ENCODE measurements at places on chromosomes 5 and 9.

GRCh38 chr5:16081376-16081955, 98.1 kb downstream of the MARCHF11 start:
- no peak for DNase-seq

DNA sequence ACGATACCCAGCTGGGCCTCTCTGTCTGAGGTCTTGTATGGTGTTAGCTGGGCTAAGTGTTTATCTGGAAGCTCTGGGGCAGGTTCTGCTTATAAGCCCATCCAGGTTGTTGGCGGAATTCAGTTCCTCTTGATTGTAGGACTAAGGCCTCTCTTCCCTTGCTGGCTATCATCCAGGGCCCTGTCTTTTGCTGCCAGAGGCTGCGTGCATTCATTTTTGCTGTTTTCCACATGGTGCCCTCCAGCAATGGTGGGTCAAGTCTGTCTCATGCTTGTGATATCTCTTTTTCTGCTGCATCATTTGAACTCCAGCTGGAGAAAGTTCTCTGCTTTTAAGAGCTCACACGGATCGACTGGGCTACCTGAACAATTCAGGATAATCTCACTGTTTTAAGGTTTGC, 105.7 kb upstream of the ZNF618 start:
- peak; percentile 14 for DNase-seq

GRCh38 chr9:82987370-82988189, 75.4 kb downstream of the RASEF start:
- no peak for DNase-seq

DNA sequence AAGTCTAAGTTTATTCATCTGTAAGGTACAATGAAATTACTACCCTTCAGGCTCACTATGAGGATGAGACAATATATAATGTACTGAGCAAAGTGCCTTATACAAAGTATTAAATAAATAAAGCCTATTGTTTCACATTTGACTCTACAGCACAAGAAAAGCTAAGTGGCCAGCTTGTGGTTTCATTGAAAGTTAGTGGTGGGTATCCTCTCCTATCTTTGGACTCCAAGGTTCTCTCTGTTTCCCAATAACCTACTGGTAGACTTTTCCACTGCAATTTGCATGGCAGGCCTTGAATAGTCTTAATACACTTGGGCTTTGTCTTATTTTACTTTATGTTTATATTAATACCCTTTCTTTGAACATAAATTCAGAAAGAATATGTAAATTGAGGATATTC, 262.7 kb downstream of the DEPDC1B start:
- DNase-seq = no peak

- DNase-seq = no peak
These were observed 1992.1 kb upstream of the NUDT12 start for GRCh38 chr5:105554568-105555169.

- peak; percentile 22 for DNase-seq
These were observed 5.4 kb downstream of the NACC2 start for GRCh38 chr9:136089697-136090045.

DNA sequence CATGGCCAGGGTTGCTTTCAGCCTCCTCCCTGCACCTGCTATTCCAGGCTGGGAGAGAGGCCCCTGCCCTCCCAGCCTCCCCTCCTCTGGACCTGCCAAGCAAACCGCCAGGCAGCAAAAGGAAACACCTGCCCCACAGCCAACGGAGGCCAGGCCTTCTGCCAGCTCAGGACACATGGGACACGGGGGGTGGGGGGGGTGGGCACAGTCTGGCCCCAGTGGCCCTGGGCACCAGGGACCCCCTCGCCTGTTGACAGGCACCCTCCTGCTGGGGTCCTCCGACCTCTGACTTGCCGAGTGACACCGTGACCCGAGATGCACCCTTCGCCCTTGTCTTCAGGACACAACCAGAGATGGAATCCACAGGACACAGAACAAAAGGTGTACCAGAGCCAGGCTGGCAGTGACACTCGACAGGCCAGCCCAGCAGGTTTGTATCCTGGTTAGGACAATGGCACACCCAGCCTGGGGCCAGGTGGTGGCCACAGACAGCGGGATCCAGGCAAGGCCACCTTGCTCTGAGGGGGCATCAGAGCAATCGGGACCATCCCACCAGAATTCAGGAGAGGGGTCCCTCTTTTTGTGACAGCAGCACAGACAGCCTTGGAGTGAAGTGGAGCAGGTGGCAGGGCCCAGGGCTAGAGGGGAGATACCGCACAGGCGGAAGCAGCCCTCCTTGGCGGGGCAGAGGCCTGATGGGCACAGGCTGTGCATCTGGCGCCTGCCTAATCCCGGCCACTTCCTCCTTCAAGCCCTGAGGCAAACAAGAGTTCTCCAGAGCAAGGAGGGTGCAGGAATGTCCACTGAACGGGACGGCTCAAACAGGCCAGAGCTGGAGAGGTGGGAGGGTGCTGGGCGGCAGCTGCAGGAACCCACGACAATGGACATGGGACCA, 1.3 kb upstream of the TMEM210 start:
- DNase-seq = no peak

DNA sequence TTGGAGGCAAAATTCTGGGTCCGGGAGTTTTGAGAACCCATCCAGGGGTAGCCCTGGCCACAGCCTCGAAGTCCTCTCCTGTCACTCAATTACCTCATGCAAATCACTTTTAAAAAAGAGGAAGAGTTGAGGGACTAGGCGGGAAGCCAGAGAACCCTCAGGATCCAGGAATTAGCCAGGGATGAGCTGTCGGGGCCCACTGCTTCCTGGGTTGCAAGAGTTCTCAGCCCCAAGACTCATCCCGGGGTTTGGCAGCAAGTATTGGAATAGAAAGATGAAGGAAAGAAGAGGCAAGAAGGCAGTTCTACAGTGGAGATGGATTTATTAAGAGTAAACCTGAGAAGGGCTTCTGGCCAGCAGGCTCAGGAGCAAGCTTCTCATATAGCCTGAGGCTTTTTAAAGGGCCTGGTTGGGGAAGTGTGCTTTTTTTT, 25.6 kb downstream of the C9orf50 start:
- peak; percentile 59 for DNase-seq

- no peak for DNase-seq
These were observed 70.2 kb downstream of the LPAR1 start for GRCh38 chr9:110968096-110968495.

- DNase-seq = no peak
These were observed 47.5 kb downstream of the MRPL36 start for GRCh38 chr5:1751864-1752822.

DNA sequence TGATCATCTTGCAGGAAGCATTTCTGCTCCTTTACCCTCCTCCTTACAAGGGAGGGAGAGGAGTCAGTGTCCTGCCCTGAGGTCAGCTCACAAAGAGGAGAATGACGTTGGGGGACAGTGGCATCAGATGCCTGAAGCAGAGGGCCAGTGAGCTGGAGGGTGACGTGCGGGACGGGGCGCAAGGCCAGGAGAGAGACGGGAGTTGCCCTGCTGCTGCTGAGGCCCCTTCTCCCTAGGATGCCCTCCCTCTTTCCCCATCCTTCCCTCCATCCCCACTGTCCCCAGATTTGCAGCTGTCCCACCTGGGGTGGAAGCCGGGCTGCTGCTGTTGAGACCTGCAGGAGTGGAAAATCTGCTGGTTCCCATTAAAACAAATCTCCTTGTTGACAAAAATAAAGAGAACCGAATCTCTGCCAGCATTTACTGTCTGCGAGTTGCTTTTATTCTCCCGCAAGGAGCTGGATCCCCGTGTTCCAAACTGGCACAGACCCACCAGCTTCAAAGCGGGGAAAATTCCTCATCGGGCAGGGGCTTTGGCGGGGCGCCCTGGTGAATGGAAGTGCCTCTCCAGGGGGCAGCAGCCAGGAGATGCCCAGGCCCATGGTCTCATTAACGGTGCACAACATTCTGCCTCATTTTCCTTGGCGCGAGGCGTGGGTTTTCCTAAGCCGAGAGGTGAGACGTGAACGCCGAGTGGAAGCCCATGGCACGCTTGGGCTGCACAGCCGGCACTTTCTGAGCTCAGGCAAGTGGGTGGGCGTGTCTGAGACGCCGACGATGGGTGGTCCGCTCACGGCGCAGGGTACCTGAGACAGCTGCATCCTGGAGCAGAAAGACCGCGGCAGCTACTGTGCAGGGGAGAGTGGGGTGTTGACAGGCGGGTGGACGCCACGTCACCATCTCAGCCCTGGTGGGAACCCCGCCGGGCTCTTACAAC, 13.9 kb upstream of the COL5A1 start:
- no peak for DNase-seq

- DNase-seq = no peak
These were observed 12.1 kb downstream of the CXCL14 start for GRCh38 chr5:135566422-135567400.

DNA sequence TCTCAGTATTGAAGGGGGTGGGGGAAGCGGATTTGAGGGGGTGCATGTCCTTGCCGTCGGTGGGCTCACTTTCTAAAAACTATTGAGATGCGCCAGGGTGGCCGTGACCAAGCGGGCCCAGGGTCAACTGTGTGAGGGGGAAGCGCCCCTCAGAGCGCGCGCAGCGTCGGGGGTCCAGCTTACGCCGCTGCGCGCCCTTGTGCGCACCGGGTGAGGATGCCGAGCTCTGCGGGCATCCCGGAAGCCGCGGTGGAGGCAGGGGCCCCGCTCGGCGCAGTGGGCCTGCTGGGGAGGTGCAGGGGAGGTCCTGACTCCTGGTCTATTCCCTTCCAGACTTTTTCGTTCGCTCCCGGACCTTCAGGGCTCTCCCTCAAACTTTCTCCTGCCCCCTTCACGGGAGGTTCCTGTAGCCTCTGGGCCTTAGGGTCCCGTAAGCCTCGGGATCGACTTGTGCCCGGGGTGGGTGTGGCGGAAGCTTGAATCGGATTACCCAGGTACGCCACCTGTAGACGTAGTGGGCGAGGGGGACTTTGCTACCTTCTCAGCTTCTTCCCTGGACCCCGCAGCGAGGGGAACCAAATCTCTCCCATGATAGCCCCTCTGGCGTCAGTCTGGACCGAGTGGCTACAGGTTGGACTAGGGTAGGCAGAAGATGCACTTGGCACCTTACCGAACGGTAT, 2.5 kb upstream of the PRDM6 start:
- DNase-seq = no peak

DNA sequence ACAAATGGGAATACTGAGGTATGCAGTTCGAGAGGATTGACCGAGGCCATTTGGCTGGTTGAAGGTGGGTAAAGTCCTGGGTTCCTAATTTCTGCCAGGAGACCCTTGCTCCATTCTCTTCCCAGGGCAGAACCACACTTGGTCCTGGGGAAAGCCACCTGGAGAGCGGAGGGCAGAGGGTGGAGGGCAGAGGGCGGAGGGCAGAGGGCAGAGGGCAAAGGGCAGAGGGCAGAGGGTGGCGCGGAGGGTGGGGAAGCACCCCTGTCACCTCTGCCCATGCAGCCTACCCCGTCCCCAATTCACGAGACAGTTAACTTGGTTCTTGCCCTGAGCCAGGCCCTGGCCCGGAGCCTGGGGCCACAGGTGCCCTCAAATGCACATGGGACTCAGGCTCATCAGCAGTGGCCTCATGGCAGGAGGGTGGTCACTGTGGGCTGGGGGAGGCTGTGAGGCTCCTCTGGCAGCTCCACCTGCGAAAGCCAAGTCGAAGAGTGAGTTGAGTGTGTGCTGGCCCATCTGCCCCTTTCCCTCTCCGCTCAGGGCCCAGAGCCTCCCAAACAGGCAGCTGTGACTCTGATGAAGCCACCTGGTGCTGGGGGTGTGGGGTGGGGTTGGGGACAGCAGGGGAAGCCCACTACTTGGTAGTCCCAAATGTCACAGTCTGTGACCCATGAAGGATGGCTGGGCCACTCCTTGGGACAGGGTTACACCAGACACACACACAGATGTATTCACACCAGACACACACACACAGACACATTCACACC, 28.0 kb upstream of the FCN1 start:
- DNase-seq = no peak

GRCh38 chr5:18433336-18433735, 799.1 kb downstream of the TAF11L14 start:
- no peak for DNase-seq
